ENCODE measurements at places on chromosomes 7 and 10.

DNA sequence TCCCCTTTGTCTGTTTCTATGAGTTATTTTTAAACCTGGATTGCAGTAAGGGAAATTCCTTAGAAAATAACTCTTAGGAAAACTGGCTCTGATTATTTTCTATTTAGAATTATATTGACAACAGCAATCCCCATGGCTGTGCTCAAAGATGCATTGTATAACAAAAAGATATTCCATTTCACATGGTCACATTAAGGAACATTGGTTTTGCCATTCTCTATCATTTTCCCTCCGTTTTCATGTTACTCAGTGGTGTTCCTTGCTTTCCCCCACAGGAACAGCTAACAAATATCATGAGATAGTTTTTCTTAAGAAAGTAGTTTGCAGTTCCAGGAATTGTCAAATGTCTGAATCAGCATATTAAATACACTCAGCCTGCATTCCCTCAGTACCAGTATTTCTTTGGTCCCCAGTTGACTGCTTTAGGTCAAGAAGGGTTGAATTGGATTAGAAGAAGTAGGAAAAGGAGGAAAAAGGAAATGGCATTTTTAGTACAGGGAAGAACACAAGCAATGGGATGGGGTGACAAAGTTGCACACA, 436.7 kb downstream of the TNS3 start:
- DNase-seq, result no peak

DNA sequence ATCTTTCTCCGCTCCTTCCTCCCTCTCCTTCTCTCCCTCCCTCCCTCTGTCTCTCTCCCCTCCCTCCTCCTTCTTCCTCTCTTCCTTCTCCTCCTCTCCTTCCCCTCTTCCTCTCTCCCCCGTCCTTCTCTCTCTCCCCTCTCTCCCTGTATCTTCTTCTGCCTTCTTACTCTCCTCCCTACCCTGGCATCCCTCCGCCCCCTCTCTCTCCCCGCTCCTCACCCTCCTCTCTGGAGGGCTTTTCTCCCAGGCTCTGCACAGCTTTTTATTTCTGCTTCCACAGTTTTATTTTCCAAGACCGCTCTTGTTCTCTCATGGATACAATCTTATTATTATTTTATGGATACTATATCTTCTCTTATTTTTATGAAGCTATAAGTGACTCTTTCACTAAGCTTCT, 32.6 kb downstream of the AP5Z1 start:
- no peak for DNase-seq

- DNase-seq, result peak; percentile 21
These were observed 64.0 kb downstream of the TACR2 start for GRCh38 chr10:69352569-69353264.

GRCh38 chr10:73742454-73742734, 1.8 kb upstream of the SEC24C start:
- no peak for DNase-seq

DNA sequence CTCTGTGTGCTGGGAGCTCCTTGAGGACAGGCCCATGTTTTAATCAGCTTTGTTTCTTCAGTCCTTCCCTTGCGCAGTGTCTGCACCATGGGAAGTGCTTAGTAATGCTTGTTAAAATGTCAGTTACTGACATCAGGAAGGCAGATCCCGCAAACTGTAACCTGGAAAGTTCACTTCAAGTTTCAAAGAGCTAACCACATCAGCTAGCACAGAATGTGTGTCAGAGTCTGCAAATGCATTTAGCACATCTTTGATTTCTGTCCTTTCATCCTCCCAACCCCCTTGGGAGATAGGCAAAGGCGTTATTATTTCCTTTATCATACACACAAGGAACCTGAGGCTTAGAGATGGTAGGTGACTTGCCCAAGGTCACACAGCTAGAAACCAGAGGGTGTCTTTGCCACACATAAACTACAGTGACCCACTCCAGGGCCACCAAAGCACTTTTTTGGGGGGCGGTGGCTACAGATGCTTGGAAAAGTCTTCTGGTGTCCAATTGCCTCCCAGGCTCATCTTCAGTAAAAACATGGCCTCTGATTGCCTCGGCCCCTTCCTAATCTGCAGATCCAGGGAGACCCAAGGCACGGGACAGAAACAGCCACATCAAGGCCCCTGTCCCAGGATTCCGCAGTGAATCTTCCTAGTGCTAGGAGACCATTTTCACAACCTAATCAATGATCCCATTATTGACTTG, 116.2 kb upstream of the GPR26 start:
- DNase-seq, result no peak

DNA sequence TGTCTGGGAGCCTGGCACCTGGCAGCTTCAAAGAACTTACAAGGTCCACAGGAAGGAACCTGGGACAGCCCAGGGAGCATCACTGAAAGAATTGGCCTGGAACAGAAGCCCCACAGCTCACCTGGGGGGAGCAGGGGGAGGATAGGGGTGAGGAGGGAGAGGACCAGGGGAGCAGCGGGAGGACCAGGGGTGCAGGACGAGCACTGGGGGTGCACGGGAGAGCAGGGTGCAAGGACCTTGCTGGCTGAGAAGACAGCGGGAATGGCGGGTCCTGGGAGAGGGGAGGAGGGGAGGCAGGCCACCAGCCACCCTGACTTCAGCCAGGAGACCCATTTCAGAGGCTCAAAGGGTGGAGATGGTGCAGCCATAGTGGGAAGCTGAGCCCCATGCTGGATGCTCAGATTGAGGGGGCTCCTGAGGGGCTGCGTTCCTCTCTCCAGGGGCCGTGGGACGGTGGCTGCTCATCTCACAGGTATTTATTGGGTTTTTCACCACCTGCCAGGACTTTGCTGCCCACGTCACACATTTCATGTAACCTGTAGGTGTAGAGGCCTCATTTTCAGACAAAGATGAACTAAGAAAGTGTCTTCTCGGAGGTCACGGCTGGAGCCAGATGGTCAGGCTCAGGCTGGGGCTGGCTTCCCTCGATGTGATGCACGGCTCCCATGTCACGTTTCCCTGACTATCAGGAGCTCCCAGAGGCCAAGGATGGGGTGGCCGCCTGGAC, 110.1 kb downstream of the WDR37 start:
- DNase-seq, result no peak

DNA sequence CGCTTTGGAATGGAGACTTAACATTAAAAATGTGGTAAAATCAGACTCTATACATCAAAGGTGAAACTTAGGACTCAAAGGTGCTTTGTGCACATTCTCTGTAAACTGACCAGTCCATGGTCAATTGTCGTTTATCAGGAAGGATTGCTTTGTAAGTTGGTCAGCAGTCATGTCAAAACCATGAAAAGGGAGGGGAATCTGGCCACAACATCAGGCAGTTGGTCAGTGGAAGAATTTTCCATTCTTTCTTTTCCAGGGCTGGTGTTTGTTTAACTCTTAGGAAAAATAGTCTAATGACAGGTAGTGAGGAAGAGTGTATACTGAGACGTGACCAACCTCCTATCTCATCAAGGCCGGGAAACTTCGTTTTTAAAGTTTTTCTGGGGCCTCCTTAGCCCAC, 226.5 kb downstream of the ADK start:
- peak; percentile 24 for DNase-seq

DNA sequence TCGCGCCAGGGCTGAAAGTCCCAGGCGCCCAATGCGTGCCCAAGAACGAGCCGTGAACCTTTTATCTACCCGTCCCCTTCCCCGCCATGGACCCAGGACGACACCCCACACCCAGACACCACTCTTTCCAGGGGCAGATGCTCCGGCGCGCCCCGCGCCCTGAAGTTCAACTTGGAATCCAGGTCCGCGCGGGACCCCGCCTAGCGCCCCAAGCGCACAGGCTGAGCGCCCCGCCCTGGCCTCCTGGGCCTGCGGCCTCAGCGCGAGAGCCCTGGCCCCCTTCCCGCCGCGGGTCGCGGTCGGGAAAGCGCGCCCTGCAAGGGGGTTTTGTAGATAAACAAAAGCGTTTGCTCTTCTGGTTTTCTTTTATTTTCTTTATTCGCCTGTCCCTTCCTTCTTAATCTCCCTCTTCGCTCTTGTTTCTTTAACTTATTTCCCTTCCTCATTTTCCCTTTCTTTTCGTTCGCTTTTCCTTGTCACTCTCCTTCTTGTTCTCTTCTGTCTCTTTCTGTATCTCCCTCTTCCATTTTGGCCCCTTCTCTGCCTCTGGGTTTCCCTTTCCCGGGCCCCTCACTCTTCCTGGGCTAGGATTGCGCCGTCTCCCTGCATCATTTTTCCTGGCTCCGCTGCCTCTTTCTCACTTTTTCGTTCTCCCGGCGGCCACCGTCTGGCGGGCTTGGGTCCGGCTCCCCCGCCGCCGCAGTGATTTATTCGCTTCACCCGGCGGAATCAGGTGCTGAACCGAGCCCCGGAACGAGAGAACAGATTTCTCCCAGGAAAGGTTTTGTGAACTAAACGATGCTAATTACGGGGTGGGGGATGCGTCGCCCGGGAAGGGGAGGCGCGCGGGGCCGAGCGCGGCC, 15.3 kb upstream of the PAX2 start:
- no peak for DNase-seq

DNA sequence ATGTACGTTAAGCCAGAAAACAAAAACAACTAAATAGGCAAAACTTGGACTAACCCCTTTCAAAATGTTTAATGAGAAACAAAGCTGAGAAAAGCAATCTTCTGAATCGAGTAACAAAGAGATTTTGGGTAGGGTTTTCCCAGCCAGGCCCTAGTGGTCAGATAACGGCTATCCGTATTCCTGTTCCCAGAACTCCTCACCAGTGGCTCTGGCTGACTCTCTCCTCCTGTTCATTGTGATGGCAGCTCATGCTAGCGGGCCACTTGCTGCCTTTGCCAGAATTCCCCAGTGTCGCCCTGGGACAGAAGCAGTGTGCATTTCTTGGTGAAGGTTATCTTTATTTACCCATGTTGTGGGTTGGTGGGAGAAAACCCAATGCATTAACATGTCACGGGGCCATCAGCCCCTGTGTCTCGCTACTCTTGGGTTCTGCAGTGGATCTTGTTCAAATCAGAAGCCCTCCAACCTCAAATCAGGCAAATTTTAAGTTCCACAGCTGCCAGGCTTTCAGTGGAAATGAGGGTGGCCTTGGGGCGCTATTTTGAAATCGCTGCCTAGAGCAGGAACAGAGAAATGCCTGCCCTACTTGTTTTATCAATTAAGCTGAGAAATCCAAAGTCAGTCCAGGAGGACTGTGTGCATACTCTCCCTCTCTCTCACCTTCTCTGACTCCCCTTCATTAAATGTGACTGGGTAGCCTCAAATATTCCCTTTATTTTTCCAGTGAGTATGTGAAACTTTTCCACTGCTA, 164.5 kb upstream of the NPVF start:
- no peak for DNase-seq

DNA sequence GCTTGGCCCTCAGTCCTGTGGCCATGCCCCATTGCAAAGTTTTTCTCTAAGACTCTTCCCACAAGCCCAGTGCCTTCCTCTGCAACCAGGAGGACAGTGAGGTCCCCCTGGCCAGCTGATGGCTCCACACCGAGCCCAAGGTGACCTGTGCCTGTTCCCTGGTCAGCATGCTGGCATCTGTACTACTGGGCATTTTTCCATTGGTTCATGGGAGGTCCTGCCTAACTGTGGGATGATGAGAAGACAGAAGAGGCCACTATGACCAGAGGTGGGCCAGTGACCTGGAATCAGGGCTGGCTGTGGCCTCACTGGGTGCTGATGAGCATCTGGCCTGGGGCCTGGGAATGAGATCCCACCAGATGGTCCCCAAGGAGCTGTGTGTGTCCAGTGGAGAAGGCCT, 20.2 kb downstream of the CALML3 start:
- no peak for DNase-seq

DNA sequence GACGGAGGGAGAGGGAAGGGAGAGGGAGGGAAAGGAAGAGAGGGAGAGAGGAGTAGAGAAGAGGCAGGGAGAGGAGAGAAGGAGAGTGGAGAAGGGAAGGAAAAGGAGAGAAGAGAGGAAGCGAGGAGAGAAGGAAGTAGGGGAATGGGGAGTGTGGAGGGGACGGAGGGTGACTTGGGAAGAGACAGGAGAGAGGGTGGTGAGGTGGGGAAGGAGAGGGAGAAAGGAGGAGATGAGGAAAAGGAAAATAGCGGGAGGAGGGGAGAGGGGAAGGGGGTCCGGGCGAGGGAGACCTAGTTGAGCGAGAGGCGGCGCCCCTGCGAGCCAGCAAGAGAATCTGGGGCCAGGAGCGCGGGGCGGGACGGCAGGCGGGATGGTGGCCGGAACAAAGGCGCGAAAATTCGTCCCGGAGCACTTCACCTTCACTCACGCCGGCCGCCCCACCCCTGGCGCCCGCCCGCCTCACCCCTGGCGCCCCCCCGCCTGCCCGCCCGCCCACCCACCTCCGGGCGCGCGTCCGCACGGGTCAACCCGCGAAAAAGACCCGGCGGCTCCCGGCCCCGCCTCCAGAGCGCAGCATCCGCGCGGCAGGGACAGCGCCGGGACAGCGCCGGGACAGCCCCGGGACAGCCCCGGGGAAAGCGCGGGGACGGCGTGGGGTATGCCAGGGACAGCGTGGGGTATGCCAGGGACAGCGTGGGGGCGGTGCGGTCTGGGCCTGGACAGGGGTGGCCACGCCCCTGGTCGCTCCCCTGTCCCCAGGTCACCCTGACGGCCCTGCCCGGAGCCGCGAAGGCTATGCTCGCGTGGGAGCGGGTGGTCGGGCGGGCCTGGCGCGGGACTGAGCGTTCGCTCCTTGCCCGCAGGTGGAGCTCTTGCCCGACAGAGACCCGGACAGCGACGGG, 4.2 kb downstream of the VSTM2A start:
- no peak for DNase-seq

GRCh38 chr7:82078807-82079206, 309.0 kb upstream of the HGF start:
- DNase-seq, result no peak

DNA sequence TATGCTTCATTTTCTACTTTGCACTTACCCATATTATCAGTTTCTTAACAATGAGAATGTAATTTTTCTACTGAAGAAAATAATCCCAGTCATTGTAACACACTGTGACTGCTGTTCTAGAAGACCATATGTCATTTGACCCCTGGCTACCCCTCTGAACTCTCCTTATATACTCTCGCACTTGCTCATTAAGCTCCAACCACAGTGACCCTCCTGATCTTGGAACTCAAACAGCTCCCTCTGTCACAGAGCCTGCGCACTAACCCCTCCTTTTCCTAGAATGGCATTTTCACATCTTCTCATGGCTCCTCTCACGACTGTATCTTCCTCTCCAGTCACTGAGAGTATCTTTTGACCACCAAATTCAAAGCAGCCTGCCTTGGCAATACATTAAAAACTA, 169.7 kb downstream of the CACNA2D1 start:
- no peak for DNase-seq

GRCh38 chr10:76185471-76186301, 754.3 kb downstream of the LRMDA start:
- DNase-seq, result no peak

DNA sequence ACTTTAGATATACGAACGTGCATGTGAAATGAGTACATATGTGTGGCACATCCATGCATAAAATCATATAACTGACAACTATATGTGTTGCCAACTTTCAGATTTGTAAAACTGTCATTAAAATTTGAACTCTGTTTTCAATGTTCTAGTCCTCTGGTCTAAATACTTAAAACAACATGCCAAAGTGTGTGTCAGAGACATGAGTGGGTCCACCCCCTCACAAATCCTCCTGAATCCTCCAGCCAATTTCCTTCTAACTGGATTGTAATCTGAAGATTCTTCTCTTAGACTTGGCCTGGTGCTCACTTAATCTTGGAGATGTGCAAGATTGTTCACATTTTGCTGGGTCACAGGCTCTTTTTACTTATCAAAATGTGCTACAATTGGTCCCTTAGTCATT, 184.1 kb downstream of the RELN start:
- DNase-seq, result no peak

- DNase-seq, result no peak
These were observed 163.1 kb downstream of the ZNF438 start for GRCh38 chr10:30868611-30869010.

All from myocyte (in vitro differentiated cells).